Neural progenitor cell (in vitro differentiated cells): ENCODE measurements at places on chromosomes 6 and 20.

- no peak for DNase-seq
Measured at GRCh38 chr6:30839671-30840070, 44.6 kb upstream of the DDR1 start.

GRCh38 chr6:110033749-110034666, 55.9 kb downstream of the GPR6 start:
- no peak for DNase-seq

DNA sequence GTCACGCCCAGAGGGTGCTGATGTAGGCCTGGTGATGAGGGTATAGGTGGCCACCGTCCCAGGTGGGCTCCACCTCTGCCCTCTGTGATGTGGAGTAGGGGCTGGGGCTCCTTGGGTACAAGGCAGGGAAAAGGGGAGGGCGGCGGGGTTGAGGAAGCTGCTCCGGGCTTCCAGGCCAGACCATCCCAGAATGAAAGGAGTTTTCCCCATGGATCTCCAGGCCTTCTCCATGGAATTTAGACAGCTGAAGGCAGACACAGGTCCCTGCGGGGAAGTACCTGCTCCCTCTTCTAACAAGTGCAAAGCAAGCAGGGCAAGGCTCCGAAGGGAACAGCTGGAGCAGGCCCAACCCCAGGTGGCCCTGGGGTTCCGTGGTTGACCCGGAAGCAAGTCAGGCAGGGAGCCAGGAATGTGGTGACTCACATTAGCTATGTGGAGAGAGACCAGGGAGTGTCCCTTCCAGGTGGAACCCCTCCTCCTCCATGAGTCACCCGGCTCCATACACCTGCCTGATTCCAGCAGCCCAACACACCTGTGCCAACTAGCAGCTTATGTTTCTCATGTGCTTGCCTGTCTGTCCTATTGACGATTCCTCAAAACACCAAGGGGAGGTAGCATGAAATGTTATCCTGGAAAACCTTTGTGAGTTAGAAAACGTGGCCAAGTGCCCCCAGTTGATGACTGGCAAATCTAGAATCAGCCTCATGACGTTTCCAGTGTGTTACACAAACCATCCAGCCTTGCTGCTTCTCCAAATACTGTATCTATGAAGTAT, 59.7 kb upstream of the SNX9 start:
- DNase-seq, result no peak

GRCh38 chr6:164021589-164022250, 607.2 kb downstream of the QKI start:
- no peak for DNase-seq

DNA sequence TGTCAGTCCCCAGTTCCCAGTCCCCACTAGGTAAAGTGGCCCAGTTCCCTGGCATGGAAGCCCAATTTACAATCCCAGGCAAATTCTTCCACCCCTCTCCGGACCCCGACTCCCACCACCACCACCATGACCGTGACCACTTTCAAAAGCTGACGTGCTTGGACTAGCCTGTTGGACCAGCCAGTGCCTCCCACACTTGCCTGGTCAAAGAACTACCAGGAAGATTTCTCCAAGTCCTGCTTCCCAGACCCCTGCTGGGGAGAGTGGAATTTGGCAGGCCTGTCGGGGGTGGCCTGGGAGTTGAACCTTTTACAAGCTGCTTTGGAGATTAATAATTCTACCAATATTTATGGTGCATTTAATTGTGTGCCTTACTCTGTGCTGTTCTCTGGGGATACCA, 1.4 kb upstream of the PTPRT start:
- no peak for DNase-seq

DNA sequence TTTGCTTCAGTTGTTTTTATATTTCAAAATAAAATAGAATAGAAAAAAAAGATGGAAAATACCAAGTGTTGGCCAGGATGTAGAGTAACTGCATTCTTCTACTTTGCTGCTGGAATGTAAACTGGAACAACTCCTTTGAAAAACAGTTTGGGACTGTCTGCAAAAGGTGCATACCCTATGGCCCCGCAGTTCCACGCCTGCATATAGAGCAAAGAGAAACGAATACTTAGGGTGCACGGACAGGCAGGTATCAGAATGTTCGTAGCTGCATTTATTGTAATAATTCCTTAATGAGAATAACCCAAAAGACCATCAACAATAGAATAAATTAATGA, 603 bp upstream of the RAB23 start:
- peak; percentile 21 for DNase-seq
